HL-60 (cell line): ENCODE measurements at places on chromosomes 5 and 9.

DNA sequence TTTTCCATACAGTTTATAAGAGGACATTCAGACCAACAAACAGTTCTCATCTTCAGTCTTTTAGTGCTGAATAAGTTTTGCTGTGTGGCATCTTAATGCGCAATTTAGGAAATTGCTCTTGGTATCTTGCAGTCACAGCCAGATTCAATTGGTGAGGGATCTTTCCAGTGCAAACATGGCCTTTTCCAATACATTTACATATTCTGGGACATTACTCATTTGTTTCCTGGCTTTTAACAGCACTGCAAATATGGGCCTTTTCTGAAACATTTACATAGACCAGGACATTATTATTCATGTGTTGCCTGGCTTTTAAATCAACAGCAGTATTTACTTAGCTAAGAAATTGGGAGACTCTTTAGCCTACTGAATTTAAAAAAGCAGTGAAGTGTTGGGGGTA, 22.7 kb downstream of the ANKRD33B start:
- DNase-seq = no peak

DNA sequence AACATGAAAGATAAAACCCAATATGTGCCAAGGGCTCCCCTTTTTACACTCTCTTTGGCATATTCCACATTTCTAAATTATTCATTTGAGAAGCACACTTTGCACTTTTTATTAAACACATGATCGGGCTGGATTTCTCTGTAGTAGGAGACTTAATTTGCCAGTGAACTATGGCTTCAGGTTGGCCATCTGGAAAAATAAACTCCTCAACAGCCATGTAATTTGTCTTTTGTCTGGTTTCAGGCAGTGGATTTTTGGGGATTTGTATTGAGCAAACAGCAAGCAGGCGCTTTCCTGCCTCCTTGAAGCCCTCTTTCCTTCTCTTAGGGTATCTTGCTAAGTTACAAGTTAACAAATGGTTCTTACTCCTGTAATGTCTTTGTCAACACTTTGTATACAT, 73.0 kb upstream of the DMRTA1 start:
- no peak for DNase-seq

DNA sequence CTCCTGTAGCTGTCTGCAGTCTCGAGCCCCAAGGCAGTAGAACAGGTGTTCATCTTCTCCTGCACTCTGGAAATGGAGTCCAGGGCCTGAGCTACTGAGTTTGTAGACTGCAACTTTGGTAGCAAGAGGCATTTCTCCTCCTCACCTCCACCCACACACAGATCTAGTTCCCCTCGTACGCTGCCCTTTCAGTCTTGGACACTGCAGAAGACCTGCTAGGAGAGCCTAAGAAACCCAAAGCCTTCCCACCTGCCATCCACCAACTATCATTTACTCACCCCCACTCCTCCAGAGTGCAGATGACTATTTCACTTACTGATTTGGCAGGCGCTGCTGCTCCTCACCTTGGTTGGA, 59.0 kb downstream of the KCNIP1 start:
- no peak for DNase-seq

GRCh38 chr9:108744641-108745040, 111.1 kb downstream of the ACTL7B start:
- no peak for DNase-seq

- DNase-seq = no peak
Observed at GRCh38 chr9:4859035-4859434, 66.3 kb downstream of the RCL1 start.

- DNase-seq = no peak
Observed at GRCh38 chr5:132008961-132009680, 2.3 kb downstream of the ACSL6 start.

GRCh38 chr5:175457466-175457865, 13.5 kb upstream of the DRD1 start:
- no peak for DNase-seq

DNA sequence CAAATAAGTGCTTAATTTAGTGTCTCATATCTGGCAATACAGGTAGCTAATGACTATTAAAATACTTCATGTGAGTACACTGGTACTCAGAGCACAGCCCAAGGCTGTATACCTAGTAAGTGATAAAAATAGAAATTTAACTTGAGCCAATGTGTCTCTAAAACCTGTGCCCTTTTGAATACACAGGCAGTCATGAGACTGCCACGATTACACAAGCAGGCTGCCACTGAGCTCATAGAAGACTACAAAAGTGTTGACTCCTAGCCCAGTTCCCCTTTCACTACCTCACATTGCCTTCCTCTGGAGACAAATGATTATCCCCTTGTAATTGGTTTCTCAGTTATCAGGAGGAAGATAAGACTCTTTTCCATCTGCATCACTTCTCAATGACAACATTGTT, 66.3 kb upstream of the PAPPA start:
- no peak for DNase-seq

- no peak for DNase-seq
Observed at GRCh38 chr5:1162751-1163150, 38.6 kb upstream of the SLC6A19 start.

DNA sequence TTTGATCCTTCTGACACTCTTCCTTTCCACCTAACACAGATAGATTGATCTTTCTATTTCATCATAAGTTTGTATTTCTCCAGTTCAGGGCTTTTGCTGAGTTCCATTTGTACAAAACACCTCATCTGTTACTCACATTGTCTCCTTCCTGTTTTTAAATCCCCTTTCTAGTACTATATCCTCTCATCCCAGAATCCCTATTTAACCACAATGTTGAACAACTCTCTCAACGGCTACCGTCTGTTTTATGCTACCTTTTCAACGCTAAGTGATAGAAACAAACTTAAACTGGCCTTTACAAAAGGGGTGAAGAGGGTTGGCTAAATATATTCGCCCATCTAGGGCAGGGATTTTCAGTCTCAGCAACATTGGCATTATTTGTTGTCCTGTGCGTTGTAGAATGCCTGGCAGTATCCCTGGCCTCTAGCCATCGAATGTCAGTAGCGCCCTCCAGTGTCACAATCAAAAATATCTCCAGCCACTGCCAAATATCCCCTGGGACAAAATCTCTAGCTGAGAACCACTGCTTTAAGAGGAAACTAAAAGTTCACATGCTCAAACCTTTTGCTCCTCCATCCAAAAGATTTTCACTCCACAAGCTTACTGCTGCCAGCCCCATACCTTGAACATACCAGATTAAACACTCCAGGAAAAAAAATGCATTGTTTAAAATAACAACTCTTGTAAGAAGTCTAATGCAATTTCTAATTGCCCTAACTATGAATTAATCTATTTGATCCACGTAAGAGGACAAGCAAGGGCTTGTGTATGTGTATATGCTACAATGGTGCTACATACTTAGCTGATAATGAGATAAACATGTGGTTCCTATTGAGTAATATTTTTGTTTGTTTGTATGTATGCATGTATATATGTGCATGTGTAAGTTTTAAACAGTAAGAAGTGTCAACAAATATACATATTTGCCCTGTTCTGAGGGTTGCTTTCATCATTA, 344.0 kb downstream of the PTPRD start:
- DNase-seq = peak; percentile 12

GRCh38 chr9:128420060-128420650, 502 bp upstream of the CERCAM start:
- no peak for DNase-seq

- DNase-seq = peak; percentile 39
Observed at GRCh38 chr9:34862043-34862442, 96.0 kb upstream of the PHF24 start.

DNA sequence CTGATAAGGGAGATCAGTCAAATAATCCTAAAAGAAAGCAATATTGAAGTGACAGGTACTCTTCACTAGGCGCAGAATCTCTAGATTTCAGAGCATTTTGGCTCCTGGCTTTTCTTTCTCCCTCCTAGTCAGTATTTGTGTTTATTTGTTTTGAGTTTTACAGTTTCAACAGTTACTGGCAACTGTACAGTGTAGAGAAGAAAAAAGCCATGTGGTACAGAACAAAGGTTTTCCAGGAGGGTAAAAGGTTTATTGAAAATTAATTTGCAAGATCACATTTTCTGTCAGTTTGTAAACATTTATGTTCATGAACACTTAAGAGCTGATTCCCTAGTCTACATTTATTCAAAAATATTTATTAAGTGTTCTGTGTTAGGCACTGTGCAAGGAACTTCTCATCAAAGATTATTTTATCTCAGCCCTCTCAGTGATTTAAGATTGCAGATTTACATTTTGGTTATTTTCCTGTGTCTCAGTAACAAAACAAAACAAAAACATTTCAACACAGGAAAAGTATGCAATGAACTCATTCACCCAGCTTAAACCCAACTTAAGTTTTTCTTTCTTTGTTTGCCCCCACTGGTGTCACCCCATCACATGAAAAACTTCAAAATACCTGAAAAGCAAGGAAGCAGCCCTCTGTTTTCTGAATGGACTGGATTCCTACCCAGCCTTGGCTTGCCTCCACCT, 12.9 kb downstream of the MINAR2 start:
- DNase-seq = no peak

- DNase-seq = no peak
Observed at GRCh38 chr9:102840335-102840734, 154.8 kb upstream of the CYLC2 start.

DNA sequence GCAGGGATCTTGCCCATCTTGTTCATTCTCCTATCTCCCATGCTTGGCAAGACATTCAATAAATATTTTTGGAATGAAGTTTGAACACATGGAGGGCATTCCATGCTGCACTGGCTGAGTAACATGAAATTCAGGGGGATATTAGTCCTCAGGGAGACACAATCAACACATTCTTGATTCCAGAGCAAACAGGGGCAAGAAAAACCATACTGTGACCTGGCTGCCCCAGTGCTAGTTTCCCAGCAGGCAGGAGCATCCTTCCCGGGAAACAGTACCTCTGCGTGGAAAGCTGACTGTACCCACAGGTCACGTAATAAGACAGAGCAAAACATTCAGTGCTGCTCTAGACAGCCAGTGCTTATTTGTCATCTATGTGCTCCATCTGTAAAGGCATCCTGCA, 66.3 kb upstream of the SPOCK1 start:
- no peak for DNase-seq

DNA sequence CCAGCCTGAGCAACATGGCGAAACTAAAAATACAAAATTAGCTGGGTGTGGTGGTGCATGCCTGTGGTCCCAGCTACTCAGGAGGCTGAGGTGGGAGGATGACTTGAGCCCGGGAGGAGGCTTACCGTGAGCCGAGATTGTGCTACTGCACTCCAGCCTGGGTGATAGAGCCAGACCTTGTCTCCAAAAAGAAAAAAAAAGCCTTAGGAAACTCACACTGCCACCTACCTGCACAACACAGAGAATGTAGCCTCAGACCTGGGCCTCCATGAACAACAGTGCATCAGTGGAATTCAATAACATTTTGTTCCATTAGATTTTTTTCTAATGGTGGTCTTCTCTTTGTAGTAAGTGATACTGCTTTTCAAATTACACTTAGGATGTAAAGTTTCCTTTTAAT, 63.8 kb upstream of the RARS1 start:
- DNase-seq = no peak

DNA sequence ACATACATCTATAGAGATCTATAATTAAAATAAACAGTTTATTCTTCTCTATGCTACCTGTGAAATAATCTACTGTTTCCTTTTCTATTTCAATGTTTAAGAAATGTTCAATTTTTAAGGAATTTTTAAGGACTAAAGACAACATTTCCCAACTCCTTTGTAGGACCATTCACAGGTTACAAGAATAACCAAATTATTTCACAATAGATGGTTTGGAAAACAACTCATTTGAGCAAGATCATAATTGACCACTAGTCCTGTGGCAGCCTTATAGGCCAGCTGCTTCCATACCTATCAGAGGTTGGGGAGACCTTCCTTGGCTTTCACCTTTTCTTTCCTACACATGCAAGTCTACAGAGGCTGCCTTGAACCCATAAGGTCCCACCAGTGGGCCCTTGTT, 193.7 kb downstream of the TTC39B start:
- no peak for DNase-seq

DNA sequence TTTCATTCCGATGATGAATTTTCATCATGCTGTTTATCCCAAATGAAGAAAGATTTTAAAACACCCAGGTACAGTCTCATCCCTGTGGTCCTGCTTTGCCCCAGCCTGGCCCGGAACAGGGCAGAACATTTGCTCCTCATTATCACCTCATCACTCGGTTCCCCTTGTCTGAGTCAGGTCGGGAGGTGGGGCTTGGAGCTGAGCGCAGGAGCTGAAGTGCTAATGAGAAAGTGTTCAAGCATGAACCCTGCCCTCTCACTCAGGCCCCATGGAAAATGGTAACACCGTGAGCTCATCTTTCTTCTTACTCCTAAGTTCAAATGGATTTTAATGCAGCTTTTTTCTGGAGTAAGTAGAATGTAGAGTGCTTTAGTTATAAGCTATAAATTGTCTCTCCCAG, 466.2 kb downstream of the KDM4C start:
- DNase-seq = no peak

GRCh38 chr9:98094316-98094715, 24.7 kb downstream of the TRIM14 start:
- no peak for DNase-seq

DNA sequence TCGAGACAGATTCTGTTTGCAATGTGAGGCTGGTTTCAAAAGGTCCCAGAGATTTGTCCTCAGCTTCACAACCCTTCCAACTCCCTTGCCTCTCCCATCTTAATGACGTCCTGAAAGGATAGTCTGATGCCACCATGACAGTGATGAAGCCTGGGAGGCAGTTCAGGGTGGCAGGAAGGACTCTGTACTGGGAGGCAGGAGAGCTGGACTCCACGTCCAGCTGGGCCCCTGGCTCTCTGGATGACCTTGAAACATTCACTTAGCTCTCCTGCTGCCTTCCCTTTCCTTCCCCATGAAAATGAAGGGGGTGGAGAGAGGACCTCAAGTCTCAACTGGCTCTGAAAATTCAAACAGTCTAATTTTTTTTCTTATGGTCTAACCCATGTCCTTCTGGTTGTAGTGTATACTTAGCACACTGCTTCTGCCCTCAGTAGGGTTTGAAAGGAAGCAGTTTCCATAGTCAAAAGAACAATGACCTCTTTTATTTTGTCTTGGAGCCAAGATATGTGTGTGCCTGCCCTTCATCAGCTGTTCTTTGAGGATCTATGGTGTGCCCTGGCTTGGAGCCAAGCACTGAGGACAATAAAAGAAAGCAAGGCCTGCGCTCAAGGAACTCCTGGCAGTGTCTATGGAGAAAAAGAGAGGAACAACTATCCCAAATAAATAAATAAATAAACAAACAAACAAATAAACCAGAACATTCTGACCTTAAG, 188.3 kb downstream of the GRIA1 start:
- no peak for DNase-seq

DNA sequence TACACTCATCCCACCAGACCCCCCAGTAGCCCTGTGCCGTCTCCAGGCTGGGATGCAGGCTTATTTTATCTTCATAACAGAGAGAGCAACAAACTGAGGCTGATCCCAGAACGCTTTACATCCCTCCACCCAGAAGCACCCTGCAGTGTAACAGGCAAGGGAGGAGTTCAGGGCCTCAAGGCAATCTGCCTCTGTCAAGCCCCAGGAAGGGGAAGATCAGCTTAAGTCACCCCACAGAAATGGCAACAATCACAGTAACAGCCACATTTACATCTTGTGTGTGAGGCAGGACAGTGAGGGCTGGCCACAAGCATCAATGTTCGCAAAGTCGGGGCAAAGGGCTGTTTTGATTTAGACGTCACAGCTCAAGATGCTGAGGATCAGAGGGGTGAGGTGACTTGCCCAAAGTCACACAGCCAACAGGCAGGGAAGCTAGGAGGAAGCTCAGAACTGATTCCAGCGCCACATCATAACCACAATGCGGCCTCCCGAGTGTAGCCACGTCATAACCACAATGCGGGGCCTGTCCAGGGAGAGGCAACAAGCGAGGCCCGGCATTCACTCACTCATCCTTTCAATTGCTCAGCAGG, 14.4 kb downstream of the STK10 start:
- peak; percentile 63 for DNase-seq

- no peak for DNase-seq
Observed at GRCh38 chr5:113824307-113824706, 310.8 kb downstream of the YTHDC2 start.

- peak; percentile 2 for DNase-seq
Observed at GRCh38 chr9:81522716-81523551, 166.4 kb downstream of the TLE1 start.
